ENCODE measurements at places on chromosomes 1 and 21.
A peak's percentile ranks its signal among the peaks of the same experiment; 100 is the strongest.

DNA sequence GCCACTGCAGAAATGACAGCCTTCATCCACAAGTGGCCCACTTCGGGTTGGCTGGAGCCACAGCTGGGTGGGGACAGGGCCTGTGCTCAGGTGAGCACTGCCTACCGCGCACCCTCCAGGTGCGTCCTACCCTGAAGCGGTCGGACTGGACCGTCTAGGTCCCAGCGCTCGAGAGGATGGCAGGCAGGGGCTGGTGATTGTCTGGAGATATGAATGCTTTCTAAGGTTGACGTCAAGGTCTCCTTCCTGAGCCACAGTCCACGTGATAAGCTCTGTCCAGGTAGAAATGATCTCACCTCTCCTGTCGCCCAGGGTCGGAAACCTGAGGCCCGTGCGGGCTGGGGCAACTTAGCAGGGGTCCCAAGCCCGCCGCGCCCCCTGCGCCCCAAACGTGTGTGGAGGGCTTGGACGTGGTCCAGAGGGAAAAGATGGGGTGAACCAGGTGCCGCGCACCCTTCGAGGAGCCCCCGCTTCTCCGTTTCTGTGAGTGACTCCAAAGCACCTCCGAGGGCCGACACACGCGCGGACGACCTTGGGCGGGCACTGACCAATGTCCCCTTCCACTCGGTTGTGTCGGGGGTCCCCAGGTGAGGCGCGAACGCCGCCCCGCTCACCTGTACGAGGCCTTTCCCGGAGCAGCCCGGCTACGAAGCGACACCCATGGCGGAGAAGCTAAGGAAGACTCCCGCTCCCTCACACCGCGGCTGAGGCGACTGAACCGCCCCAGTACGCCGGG, 853 bp upstream of the DOP1B start:
- H3K27me3 ChIP-seq, result no peaks in the 10 kb centered on the region
- DNase-seq, result no peak
- peaks cover 23% of the 10 kb centered on the region for H3K4me1 ChIP-seq
- no peaks in the 10 kb centered on the region for H3K36me3 ChIP-seq
- H3K27ac ChIP-seq, result no peak overlapping the region

DNA sequence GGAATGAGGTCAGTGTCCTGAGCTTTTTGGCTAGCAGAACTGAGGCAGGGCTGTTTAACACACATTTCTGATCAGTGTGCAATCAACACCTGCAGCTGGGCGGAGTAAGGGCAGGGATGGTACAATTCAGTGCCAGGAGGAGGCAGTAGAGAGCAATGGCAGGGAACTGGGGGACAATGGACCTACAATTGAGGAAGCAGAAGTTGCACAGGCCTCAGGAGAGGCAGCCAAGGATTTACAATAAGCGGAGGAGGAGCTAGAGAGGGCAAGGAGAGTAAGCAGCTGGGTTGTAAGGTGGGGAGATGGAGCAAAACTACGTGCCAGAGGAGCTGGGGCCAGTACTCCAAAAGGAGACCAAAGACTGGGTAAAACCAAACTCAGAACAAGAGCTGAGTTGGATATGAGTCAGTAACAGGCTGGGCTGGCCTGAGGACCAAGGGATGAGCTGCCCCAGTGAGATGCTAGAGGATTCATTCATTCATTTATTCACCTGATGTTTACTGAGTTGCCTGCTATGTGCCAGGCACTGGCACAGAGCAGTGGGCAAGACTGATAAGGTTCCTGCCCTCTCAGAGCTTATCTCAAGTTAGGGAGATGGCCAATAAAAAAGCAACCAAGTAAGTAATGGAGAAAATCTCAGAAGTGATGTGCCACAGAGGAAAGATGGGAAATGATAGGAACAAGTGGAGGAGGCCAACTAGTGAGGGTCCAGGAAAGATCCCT, 10.4 kb upstream of the GALE start:
- DNase-seq, result peak; percentile 74
- no peak overlapping the region for H3K27ac ChIP-seq
- H3K36me3 ChIP-seq, result peaks cover 10% of the 10 kb centered on the region
- peaks cover 13% of the 10 kb centered on the region for H3K4me1 ChIP-seq
- H3K27me3 ChIP-seq, result no peaks in the 10 kb centered on the region

GRCh38 chr1:210400043-210400840, 71.5 kb downstream of the HHAT start:
- peak overlapping the region; percentile 94 for H3K27ac ChIP-seq
- peaks cover 44% of the 10 kb centered on the region for H3K4me1 ChIP-seq
- peak; percentile 76 for DNase-seq
- peaks cover 8% of the 10 kb centered on the region for H3K27me3 ChIP-seq
- no peaks in the 10 kb centered on the region for H3K36me3 ChIP-seq

DNA sequence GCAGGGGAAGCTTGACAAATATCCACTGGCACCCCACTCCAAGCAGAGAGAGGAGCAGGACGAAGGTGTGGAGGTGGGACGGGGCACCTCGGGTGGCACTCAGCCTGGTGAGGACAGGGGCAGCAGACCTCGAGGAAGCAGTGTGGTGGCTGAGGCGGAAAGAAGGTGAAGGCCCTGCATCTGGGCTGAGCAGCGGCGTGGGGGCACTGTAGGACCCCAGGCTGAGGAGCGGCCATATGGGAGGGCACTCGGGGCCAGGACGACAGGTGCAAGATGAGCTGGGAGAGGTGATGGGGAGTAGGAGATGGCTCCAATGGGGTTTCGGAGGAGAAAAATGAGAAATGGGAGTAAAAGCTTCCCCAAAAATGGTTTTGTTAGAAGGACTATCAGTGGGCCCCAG, 224.9 kb downstream of the TRABD2B start:
- no peaks in the 10 kb centered on the region for H3K36me3 ChIP-seq
- no peak overlapping the region for H3K27ac ChIP-seq
- H3K27me3 ChIP-seq, result no peaks in the 10 kb centered on the region
- no peak overlapping the region for H3K4me3 ChIP-seq
- no peak for DNase-seq

- peaks cover 2% of the 10 kb centered on the region for H3K36me3 ChIP-seq
- no peaks in the 10 kb centered on the region for H3K4me1 ChIP-seq
- H3K27ac ChIP-seq, result no peak overlapping the region
These were observed 45.8 kb downstream of the PDE9A start for GRCh38 chr21:42699196-42699595.

GRCh38 chr1:233939451-233939850, 35.0 kb downstream of the SLC35F3 start:
- H3K27ac ChIP-seq, result no peak overlapping the region
- no peaks in the 10 kb centered on the region for H3K4me1 ChIP-seq
- no peak for DNase-seq
- H3K27me3 ChIP-seq, result peaks cover 17% of the 10 kb centered on the region
- H3K36me3 ChIP-seq, result no peaks in the 10 kb centered on the region

- no peak overlapping the region for H3K4me3 ChIP-seq
- no peaks in the 10 kb centered on the region for H3K27me3 ChIP-seq
- no peak for DNase-seq
- no peaks in the 10 kb centered on the region for H3K4me1 ChIP-seq
- peaks cover 14% of the 10 kb centered on the region for H3K36me3 ChIP-seq
- no peak overlapping the region for H3K27ac ChIP-seq
These were observed 90.5 kb downstream of the GDAP2 start for GRCh38 chr1:117838911-117839310.

DNA sequence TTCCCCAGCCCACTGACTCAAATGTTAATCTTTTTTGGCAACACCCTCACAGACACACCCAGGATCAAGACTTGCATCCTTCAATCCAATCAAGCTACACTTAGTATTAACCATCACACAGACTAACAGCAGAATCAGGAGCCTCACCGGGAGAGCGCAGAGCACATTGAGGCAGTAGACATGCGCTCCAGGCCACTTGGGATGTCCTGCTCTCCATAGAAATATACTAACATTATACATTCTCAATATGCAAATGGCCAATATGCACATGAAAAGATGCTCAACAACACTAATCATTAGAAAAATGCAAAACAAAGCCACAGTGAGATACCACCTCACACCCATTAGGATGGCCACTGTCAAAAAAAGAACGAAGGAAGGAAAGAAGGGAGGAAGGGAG, 135.0 kb upstream of the KCNE2 start:
- DNase-seq, result no peak
- no peak overlapping the region for H3K27ac ChIP-seq
- H3K36me3 ChIP-seq, result no peaks in the 10 kb centered on the region

DNA sequence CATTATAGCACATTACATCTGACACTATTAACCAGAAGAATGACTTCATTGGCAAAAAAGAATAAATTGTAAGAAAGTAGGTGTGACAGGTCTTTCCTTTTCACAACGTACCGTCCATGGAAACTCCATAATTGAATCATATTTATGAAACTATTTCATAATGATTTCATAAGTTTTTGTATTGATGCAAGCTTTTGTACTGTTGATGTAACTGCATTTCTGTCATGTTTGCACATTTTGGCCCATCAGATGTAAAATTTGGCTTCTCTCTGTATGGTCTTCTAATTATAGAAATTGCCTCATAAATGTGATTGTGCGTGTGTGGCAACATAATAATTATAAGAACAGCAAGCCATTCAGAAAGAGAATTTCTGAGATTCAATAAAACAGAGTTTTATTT, 180.7 kb upstream of the ZNHIT6 start:
- H3K4me1 ChIP-seq, result no peaks in the 10 kb centered on the region
- H3K36me3 ChIP-seq, result no peaks in the 10 kb centered on the region
- peaks cover 3% of the 10 kb centered on the region for H3K27me3 ChIP-seq
- no peak for DNase-seq
